ENCODE measurements at places on chromosomes 3 and 15.

- no peak for DNase-seq
Observed at GRCh38 chr3:58728723-58729122, 62.1 kb upstream of the FAM3D start.

DNA sequence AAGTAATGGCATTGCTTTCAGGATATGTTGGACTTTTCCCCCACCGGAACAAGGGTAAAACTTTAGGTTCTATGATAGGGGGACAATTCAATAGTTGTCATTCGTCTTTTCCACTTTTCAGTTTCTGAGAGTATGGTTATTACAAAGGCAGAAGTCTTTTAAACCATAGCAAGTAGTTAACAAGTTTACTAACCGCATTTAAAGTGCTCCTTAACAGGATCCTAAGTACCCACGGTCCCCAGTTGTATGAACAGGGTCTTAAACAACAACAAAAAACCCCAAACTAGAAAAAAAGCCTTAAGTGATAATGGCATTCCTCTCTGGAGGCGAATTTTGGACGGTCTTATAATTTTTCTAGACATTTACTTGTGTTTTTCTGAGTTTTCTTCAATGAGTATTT is 831 bp downstream of the IFT57 start:
- no peak for DNase-seq

- DNase-seq, result no peak
Observed at GRCh38 chr3:58119186-58119585, 91.6 kb downstream of the DNASE1L3 start.

DNA sequence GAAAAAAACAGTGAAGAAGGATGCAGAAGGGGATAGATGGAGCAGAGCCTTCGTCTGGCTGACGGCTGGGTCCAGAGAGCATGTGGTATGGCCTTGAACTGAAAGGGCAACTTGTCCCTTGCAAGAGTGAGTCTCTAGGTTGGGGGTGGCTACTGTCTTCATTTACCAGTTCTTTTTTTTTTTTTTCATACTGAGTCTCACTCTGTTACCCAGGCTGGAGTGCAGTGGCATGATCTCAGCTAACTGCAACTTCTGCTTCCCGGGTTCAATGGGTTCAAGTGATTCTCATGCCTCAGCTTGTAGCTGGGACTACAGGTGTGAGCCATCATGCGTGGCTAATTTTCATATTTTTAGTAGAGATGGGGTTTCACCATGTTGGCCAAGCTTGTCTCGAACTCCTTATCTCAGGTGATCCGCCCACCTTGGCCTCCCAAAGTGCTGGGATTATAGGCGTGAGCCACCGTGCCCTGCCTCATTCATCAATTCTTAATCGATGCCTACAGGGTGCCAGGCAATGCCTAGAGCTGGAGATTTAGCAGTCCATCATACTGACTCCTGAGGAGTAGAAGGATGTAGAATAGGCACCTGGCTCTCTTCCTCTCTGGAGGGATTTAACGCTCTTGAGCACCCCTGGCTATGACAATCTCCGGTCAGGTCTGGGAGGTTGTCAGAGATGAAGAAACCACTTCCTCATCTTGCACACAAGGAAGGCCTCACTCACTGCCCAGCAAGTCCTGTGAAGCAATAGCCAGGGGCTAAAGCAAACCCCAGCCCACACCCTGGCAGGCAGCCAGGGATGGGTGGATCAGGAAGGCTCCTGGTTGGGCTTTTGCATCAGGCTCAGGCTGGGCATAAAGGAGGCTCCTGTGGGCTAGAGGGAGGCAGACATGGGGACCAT is at the start of gene CAMP:
CAMP (plus strand) TSS at position 880 of the 898 bp plus-strand sequence; CDS start at position 897, 17 bp downstream.
- no peak for DNase-seq

- no peak for DNase-seq
Observed at GRCh38 chr15:85755942-85756341, 38.8 kb downstream of the KLHL25 start.

DNA sequence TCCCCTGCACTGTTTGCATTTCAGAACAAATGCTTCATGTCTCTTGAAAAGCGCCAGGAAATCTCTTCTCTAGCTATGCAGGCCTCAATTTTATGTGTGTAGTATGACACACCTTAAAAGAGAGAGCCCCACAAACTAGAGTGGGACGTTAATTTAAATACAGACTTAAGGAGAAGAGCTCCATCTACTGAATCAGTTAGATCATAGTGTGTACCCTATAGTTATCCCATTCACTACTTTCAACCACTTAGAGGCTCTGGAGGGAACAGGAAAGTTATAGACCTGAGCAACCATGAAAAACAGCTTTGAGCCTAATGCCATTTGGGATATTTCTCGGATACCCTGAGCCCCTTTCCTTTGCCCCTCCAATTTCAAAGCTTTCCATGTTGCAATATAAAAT is 153.7 kb downstream of the TIGIT start:
- no peak for DNase-seq

GRCh38 chr3:3998140-3998922 is 199.1 kb downstream of the LRRN1 start:
- no peak for DNase-seq

- DNase-seq, result no peak
Observed at GRCh38 chr3:115169808-115170207, 22.7 kb upstream of the ZBTB20 start.

GRCh38 chr3:120470870-120471269 is 20.1 kb upstream of the FSTL1 start:
- no peak for DNase-seq

- DNase-seq, result no peak
Observed at GRCh38 chr3:184584464-184584891, 22.9 kb downstream of the EPHB3 start.

DNA sequence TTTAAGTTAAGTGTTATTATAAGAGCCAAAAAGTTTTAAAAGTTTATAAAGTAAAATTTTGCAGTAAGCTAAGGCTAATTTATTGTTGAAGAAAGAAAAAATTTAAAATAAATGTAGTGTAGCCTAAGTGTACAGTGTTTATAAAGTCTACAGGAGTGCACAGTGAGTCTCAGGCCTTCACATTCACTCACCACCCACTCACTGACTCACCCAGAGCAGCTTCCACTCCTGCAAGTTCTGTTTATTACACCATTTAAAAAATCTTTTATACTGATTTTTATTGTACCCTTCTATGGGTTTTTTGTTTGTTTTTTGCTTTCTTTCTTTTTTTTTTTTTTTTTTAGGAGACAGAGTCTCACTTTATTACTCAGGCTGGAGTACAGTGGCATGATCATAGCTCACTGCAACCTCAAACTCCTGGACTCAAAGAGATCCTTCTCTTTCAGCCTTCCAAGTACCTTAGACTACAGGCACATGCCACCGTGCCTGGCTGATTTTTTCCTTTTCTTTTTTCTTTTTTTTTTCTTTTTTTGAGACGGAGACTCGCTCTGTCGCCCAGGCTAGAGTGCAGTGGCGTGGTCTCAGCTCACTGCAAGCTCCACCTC is 25.9 kb downstream of the CSTA start:
- no peak for DNase-seq

DNA sequence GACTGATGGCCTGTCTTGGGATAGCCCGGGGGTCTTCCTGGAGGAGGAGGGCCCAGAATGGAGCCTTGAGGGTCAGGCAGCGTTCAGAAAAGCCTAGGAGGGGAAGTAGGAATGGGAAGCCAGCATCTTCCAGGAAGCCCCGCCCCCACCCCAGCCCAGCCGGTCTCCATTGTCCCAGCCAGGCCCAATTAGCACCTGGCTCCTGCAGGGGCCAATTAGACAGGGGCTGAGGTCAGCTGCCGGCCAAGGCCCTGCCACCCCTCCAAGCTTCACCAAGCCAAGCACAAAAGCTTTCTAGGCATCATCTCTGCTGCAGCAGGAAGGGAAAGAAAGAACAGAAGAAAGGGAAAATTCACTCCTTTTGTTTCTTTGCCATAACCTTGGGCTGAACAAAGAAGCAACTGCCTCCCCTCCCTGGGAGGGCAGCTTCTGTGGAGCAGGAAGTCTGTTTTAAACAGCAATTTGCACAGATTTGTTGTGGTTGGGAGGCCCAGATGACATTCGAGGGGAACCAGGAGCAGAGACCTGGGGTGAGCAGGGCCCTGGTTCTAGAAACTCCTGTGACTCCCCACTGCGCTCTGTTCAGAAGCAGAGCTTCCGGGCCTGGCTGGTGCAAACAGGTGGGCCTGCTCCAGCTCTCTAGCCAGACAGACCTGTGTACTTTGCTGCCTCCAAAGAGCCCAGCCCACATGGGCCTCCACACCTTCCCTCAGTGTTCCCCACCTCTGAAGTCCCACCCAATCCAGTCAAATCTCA is 47.7 kb downstream of the CYP11A1 start:
- no peak for DNase-seq

DNA sequence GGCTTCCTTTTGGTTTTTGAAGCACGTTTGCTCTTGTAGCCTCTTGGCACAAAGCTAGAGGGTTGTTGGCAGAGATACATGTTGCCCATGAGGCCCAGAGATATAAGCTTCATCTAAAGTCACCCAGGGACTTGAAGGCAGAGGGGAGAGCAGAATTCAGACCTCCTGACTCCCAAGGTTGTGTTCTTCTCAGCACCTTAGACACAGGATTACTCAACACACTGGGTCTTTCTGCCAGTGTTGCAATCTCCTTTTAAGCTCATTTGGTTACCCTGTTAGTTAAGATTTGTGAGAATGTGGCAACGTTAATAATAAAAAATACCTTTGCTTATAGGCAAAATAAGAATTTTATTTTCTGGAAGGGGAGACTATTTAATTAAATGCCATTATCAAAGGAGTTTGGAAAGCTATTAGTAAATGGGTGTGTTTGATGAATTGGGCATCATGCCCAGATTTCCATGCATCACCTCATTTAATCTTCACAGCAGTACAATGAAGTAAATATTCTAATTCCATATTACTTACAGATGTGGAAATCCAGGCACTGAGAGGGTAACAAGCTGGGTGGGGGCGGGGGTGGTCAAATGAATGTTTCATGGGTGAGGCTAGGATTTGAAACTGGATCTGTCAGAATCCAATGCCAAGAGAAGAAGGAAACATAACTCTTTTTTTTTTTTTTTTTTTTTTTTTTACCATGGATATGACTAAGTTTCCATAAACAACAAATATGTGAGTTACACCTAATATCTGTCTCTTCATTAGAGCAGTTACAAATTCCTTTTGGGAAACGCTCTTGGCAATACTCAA is 183.3 kb downstream of the NR1D2 start:
- DNase-seq, result no peak

GRCh38 chr3:112373924-112374323 is 41.0 kb downstream of the CD200 start:
- DNase-seq, result no peak

DNA sequence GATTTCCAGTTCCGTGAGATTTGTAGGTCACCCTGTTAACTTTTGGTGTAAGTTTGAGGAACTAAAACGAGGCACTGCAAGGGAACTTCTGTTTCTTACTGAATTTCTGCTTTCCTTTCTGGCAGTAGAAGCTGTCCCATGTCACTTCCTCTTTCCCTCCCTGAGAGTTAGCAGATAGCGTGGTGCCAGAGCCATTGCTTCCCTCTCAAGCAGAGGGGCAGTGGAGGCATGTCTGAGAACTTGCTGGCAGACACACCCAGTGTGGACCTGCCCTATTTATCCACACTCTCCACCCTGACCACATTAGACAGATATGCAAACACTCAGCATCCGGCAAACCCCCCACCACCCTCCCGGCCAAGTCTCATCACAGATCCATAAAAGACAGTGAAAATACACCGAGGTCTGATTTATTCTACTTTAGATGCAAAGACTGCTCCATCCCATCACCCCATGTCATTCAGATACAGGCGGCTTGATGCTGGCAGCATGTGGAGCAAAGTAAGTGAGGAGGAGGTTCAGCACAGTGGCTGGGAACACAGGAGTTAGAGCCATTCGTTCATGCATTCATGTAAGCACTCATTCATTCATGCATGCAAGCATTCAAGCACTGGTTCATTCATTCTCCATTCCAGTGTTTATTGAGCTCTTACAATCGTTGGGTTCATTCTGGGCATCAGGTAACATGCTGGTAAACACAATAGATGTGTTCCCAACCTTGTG is 324.7 kb downstream of the SHQ1 start:
- DNase-seq, result no peak

DNA sequence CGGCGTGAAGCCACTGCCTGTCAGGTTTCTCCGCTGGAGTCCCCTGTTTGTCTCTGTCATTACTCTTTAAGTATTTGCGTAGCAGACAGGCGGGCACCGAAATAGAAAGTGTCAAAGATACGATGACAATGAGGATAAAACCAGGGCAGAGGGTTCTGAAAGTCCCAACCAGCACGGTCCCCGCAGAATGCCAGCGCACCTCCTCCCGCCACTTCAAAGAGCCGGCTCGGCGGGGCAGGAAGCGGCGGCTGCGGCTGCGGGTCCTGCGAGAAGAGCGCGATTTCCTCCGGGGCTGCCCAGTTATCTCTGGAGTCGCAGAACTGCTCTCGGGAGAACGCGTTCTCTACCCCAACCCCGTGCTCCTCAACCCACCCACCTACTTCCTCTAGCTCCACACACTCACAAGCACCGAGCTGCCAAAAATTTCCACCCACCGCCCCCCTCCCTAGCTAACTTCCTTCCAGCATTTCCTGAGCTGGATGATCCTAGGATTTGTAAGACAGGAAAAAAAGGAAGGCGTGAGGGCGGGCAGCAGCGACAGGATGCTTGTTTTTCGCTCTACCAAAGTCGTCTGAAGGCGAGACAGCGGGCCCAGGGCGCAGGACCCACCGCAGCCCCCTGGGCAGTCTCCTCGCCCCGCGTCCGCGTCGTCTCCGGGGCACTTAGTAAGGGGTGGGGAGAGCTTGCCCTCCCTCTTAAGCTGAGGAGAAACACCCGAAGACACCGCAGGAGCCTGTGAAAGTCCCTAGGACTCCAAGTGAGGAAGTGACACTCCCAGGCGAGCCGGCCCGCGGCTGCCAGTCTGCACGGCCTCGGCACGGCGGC is at the start of gene ARHGAP31:
ARHGAP31 (plus strand) TSS at position 513 of the 825 bp plus-strand sequence. CDS start 522 bp downstream, outside the sequence.
- no peak for DNase-seq

DNA sequence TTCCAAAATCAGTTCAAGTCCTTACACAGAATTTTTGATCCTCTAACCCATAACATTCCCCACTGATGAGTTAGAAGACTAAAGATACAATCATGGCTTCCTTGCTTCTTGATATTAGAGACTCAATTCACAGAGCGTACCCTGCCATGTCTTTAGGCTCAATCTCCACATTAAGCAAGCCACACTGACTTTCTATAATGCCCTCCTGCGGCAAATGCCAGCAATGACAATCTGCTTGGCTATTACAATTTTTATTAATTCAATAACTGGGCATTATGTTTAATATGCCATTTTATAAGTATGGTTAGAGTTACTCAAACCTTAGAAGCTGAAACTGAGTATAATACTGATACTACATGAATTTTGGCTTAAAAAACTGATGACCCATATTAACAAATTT is 479.7 kb upstream of the NR2F2 start:
- no peak for DNase-seq

GRCh38 chr15:44550734-44551133 is 13.8 kb downstream of the EIF3J start:
- DNase-seq, result no peak

GRCh38 chr3:61331929-61332552 is 80.8 kb upstream of the FHIT start:
- no peak for DNase-seq

All from NCI-H2107 (cell line).